CD4-positive, alpha-beta T cell treated with Interferon gamma for 1 hour (primary cell): ENCODE measurements at places on chromosomes 16 and 17.

- no peak for DNase-seq
These were observed 175.2 kb upstream of the CHMP6 start for GRCh38 chr17:80816241-80817103.

DNA sequence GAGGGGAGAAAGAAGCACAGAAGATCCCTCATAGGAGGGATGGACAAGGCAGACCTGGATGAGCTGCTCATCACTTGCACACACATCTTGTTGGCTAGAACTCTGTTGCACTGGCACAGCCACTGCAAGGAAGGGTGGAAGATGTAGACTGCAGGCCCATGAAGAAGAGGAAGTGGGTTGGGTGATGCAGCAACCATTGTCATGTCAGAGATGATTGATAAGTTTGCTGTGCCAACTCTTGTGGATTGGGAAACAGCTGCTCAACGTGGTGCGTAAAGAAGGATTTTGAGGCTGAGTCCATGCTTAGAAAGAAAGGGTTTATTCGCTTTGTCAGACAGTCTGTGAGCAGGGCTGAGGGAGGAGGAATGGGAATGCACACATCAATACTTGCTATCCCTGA lies 161.4 kb upstream of the MPHOSPH6 start:
- no peak for DNase-seq

DNA sequence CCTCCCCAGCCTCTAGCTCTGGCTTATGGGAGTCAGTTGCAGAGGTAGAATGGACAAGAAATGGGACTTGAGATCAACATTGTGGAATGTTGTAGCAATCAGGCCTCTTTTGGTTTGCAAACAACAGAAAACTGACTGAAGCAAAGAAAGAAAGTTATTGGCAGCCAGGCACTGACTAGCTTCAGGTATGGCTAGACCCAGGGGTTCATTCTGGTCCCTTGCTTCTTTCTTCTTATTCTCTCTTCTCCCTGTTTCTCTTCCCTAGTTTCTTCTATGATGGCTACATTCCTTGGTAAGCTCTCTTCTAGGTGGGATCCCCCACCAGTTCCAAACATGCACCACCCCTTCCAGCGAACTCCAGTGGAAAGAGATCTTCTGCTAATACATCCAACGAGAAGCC lies 154.3 kb downstream of the CPPED1 start:
- no peak for DNase-seq

GRCh38 chr17:596287-596686 lies 118.4 kb downstream of the VPS53 start:
- no peak for DNase-seq

GRCh38 chr16:372302-372983 lies 2.1 kb upstream of the MRPL28 start:
- no peak for DNase-seq

- DNase-seq = no peak
These were observed 9.4 kb upstream of the ELAC2 start for GRCh38 chr17:13027246-13027645.

GRCh38 chr16:83561876-83562275 lies 245.9 kb upstream of the HSBP1 start:
- no peak for DNase-seq

- no peak for DNase-seq
These were observed 29.3 kb downstream of the ZNF469 start for GRCh38 chr16:88411951-88412576.

DNA sequence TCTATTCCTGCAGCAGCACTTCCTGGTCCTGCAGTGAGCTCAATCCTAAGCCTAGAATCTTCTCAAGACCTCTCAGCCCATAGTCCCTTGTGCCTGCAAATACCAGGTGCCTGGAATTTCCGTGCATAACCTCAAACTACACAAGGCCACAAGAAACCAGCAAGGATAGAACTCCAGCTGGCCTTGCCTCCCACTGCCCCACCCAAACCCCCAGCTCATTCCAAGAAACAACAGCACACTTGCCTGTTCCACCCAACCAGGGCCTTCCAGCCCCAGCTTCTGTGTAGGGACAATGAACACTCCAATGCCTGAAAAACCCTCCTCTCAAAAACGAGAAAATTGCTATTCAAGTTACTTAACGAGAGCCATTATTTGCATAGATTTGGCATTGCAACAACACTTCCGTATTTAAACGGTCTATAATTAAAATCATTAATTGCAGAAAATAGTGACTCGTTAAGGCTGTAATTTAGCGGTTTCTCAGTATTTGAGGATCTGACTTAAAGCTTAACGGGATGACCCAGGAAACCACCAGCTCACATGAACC lies 147.0 kb downstream of the C16orf78 start:
- no peak for DNase-seq
